Eye (tissue), 1 donor: ENCODE measurements at places on chromosomes 13 and 19.
A peak's percentile ranks its signal among the peaks of the same experiment; 100 is the strongest.

DNA sequence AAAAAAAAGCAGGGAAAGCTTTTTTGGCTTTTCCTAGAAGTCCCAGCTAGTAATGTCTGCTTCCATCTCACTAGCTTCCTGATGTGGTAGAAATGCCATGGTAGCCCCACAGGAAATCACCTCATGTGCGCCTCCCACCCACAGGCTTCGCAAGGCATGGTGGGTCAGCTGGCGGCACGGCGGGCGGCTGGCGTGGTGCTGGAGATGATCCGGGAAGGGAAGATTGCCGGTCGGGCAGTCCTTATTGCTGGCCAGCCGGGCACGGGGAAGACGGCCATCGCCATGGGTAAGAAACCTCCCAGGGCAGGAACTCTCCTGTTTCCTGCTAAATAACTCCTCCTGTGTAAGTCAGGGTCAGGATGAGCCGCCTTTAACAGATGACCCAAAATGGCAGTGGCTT, 10.4 kb downstream of the RUVBL2 start:
- no peak for DNase-seq

- DNase-seq: no peak
Measured at GRCh38 chr19:44841231-44841630, 4.9 kb upstream of the NECTIN2 start.

- no peak for DNase-seq
Measured at GRCh38 chr19:38420935-38421334, 5.1 kb downstream of the RASGRP4 start.

DNA sequence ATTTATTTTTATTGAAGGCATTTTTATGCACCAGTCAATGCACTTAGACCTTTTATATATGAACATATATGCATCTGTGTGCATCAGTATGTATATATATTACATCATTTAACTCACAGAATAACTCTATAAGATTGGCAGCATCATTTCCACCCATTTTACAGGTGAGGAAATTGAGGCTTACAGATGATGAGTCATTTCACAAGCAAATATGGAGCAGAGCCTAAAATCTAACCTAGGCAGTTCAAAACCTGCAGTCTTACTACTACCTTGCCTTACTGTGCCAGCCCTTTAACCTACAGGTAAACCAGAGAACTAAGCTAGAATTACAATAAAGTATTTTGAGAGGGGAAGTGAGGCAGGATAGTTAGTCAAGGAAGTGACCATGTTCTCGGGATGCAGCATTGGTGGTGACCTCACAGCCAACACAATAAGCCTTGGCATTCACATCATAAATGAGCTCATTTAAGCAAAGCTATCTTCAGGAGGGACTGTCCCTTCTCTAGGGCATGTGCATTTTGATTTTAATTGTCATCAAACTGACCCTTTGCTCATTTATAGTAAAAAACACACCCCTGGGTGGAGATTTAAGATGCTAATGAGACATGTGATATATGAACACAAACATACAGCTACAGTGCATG, 274.3 kb downstream of the DCLK1 start:
- DNase-seq: no peak

GRCh38 chr13:34816908-34817665, 125.0 kb upstream of the NBEA start:
- peak; percentile 23 for DNase-seq

DNA sequence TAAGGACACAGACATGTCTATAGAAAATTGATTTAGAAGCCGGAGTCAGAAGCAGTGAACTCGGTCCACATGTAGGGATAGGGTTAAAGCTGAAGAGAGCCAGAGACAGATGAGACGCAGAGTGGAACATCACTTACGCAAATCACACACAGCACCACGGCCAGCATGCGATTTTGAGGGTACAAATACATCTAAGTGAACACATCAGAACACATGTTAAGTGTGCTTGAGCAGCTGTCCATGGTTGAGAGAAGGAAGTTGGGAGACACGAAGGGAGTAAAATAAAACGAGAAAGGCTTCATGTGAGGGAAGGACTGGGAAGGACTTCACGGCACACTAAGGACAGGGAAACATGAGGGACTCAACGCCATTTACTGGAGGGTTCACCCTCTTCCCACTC, 25.4 kb upstream of the SIGLEC11 start:
- DNase-seq: no peak

DNA sequence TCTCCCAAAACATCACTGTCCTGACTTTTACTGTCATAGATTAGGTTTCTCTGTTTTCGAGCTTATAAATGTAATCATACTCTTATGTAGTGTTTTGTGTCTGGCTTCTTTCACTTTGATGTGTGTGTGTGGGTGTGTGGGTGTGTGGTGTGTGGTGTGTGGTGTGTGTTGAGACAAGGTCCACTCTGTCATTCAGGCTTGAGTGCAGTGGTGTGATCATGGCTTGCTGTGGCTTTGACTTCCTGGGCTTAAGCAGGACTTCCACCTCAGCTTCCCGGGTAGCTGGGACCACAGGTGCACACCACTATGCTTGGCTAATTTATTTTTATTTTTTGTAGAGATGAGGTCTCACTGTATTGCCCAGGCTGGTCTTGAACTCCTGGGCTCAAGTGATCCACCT, 59.6 kb downstream of the PDS5B start:
- DNase-seq: no peak

DNA sequence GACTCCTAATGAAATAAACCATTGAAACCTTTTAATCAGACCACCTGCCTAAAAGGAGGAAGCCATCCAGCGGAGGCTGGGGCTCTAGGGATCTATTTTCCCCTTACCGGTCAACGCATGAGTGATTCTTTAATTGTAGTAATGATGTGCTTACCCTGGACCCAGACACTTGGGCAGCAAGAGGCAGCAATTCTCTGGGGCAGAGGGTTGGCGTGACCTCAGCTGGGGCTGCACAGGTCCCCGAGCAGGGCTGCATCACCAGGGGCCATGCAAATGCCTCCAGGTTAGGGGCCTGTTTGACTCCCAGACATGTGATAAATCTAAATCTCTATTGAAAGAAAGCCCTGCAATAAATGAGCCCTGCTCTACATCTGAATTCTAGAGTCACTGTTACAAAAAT, 194.2 kb upstream of the TSHZ3 start:
- DNase-seq: peak; percentile 61

GRCh38 chr13:28984825-28985224, 164.7 kb downstream of the MTUS2 start:
- DNase-seq: no peak
